ENCODE measurements at places on chromosomes 5 and 9.

DNA sequence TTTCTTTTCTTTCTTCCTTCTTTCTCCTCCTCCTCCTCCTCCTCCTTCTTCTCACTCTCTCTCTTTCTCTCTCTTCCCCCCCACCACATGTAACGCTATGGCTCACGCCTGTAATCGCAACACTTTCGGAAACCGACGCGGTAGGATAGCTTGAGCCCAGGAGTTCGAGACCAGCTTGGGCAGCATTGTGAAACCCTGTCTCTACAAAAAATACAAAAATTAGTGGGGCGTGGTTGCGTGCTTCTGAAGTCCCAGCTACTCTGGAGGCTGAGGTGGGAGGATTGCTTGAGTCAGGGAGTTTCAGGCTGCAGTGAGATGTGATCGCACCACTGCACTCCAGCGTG is 736 bp upstream of the GLDC start:
- DNase-seq = no peak

GRCh38 chr5:80541392-80541791 is 28.7 kb downstream of the ANKRD34B start:
- DNase-seq = no peak

GRCh38 chr5:22899341-22899740 is 46.2 kb upstream of the CDH12 start:
- no peak for DNase-seq

- no peak for DNase-seq
Observed at GRCh38 chr5:111930449-111930848, 173.5 kb upstream of the NREP start.

- DNase-seq = no peak
Observed at GRCh38 chr5:127373858-127374491, 83.4 kb downstream of the MEGF10 start.

GRCh38 chr9:82382887-82383616 is 394.5 kb downstream of the SPATA31D1 start:
- no peak for DNase-seq

DNA sequence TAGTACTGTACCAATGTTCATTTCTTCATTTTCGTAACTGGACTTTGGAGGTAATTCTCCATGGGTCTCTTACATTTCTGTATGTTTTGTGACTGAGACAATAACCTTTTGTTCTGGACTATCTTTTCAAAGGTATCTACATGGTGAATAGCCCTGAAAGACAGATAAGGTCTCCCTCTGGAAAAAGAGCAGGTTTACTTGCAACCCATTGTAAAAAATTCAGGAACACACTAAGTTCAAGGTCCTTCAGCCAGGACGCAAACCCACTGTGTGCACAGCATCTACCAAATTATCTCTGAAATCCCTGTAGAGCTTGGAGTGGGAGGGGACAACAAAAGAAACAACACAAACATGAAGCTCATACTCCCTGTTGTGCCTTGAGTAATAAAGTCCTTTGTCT is 8.3 kb downstream of the DTWD2 start:
- no peak for DNase-seq

DNA sequence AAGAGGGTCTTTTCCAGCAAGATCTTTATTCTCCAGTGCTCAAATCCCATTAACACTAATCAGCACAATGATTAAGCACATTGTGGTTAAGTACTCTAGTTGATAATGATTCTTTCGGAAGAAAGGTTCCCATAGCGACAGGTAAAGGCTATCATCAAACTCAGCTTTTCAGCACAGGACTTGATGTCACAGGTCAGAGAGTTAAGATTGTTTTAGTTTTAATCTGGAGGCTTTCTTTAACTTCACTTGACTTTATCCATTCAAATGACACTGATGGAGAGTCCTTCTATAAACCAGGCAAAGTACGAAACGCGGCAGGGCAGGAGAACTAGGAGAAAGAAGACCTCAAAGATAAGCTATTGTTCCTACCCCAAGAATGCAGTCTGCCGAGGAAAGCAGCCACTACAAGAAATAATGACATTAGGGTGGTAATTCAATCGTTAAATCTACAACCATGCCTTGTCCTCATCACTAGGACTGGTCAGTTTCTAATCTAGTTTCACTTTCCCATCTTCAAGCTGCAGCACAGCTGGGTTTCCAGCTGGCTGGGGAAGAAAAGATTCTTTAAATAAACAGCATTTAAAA is 4.6 kb downstream of the NRG2 start:
- DNase-seq = no peak

Measured in CD4-positive, alpha-beta T cell treated with Interleukin-6 at 100 ng/mL for 8 hours (primary cell).